ENCODE measurements at places on chromosomes 13 and 19.

DNA sequence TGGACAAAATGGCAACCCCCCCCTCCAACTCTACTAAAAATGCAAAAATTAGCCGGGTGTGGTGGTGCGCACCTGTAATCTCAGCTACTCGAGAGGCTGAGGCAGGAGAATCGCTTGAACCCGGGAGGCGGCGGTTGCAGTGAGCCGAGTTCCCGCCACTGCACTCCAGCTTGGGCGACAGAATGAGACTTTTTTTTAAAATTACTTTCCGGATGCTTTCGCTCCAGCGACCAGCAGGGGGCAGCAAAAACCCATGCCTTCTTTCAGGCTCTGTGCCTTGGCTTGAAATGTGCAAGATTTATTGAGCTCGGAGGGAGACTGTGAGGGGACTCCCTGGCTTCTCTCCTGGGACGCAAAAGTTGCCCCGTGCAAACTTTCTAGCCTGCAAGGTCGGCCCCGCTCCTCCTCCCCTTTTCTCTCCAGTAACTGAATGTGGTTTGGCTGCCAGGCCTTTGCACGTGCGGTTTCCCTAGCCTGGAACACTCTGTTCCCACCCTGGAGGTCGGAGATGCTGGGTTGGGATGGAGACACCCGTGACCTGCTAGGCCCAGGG lies 61.4 kb upstream of the NFIC start:
- peak; percentile 31 for DNase-seq

GRCh38 chr19:54433697-54434096 lies 15.3 kb upstream of the LENG8 start:
- no peak for DNase-seq

DNA sequence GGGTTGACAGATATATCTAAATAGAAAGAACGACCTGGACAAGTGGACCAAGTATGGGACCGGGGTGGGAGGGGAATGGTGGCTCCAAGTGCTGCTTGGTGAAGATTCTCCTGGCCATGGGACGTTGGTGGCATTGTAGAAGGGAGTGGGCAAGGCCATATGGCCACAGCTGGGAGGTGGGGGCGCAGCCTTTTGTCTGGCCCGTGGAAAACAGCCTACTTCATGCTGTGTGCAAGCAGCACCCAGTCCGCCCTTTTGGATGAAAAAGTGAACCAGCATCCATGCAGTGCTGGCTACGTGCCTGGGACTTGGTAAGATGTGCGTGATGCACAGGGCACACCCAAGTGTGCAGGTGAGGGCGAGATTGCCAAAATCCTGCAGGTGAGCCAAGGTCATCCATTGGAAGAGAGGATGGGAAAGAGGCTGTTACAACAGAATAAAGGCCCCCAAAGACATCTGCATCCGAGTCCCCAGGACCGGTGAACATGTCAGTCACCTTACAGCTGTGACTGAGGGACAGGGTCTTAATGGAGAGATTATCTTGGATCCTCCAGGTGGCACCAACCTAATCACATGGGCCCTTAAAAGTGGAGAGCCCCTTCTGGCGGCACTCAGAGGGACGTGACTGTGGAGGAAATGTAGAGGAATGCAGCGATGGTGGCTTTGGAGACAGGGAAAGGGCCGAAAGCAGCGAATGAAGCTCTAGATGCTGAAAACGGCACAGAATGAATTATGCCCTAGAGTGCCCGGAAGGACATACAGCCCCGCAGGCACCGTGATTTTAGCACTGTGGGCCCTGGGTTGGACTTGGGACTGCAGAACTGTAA lies 40.8 kb downstream of the TEX29 start:
- no peak for DNase-seq

GRCh38 chr13:106656186-106656585 lies 88.2 kb upstream of the ARGLU1 start:
- no peak for DNase-seq

GRCh38 chr19:45293682-45294081 lies 29.0 kb downstream of the CKM start:
- DNase-seq = no peak

DNA sequence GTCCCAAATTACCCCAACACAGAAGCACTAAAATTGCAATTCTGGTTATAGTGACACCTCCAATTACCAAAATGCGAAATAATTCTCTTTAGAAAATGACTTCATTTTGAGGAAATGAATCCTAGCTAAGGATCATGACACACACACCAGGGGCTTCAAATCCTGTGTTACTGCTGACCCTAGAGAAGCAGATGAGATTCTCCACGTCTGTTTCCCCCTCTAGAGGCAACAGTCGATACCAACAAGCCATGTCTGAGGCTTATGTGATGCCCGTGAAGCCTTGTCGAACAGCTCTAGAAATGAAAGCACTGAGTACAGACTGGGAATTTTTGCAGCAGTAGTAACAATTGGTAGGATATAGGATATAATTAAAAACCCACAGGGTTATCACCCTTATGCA lies 153.6 kb upstream of the TMTC4 start:
- no peak for DNase-seq

- DNase-seq = no peak
Measured at GRCh38 chr19:47505506-47505905, 9.4 kb downstream of the NAPA start.

DNA sequence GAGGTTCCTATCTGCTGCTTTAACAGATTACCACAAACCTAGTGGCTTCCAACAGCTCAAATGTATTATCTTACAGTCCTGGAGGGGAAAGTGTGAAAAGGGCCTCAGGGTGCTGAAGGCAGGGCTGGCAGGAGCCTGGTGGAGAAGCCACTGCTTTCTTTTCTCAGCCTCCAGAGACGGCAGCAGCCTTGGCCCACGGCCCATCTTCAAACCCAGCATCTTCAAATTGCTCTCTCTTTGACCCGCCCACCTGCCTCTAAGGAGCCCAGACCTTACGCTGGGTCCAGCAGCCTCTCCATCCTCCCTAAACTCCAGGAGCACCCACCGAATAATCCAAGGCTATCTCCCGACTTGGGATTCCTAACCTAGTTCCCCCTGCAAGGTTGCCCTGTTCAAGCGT lies 35.6 kb downstream of the C13orf46 start:
- no peak for DNase-seq

DNA sequence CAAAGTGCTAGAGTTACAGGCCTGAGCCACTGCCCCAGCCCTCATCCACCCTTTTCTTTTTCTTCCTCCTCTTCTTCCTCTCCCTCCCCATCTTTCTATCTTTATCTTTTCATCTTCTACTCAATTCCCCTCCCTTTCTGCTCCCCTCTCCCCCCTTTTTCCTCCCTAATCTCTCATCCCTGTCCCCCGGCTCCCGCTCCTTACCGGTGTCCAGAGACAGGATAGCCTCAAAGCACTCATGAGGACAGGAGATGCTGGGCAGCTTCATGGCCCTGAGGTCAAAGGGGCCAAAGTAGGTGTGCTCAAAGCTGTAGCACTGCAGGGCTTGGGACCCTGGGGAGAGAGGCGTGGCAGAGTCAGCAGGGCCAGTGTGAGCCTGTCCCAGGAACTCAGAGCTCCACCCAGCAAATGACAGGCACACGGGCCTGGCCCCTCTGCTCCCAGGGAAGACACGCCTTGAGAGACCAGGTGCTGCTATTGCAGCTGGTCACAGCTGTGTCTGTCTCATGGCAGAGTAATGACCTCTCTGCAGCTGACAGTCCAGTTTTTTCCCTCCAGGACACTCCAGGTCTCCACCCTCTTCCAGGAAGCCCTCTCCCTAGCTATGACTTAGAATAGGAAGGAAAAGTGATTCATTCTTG lies 2.6 kb downstream of the LYPD5 start:
- no peak for DNase-seq

DNA sequence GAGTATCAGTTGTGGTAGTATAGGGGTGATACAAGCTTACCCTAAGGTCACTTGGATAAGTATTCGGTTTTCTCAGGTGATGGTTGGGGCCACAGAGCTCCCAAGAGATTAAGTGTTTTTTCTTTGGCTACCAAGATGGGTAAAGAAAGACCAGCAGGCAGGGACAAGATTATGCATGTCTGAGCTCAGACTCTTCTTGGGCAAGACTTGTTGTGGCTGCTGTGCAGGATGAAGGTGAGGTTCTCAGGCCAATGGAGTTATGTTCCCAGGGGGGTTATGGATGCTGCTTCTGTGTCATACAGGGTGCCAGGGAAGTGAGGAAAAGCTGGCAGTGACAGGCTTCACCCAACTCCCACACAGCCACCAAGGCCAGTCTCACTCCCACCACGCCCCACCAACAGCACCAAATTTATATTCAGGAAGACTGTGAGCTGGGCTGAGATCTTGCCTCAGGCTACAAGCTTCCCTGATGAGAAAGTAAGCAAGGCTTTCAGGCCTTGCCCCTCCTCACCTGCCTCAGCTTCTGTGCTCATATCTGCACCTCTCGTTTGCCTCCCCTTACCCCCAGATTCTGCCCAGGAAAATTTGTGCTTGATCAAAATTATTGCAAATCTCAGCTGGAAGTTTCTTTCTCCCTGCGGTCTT lies 511.8 kb upstream of the SLITRK1 start:
- no peak for DNase-seq

- no peak for DNase-seq
Measured at GRCh38 chr19:11181488-11181887, 15.9 kb downstream of the KANK2 start.

DNA sequence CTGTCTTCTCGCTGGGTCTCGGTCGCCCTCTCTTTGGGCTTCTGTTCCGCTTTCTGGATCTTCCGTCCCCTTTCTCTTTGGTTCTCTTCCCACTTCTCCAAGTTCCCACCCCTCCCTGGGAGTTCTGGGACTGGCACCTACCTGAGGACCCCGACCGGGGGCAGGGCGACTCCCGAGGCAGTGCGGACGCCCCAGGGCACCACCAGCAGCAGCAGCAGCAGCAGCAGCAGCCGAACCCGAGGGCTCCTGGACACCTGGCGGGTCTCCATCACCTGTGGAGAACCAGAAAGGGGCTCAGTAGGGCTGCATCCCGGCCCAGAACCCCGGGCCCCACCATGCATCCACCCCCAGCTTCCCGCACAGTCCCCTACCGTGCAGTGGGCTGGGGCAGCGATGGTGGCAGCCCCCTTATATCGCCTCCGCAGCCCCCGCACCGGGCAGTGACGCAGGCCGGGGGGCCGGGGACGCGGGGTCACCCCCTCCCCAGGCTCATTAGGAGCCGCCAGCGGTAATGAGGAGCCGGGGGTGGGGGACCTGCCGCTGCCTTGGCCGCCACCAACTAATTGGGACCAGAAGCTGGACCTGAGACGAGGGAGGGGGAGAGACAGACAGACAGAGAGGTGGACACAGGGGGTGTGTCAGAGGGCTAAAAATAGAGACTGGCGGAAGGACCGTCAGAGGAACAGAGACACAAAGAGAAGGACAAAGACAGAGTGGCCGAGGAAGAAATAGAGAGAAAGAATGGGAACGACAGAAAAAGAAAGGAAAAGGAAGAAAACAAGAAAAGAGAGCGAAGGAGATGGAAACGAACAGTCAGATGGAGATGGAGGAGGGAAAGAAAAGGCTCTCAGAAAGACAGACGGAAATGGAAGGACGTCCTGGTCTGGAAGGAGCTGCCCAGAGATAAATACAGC lies at the start of gene PTH2:
TSS of gene PTH2 (minus strand) at position 371 of the 914 bp plus-strand sequence. CDS start at position 269, 102 bp downstream.
- DNase-seq = no peak

- DNase-seq = no peak
Measured at GRCh38 chr13:89684896-89685295, 1662.6 kb upstream of the MIR17HG start.

DNA sequence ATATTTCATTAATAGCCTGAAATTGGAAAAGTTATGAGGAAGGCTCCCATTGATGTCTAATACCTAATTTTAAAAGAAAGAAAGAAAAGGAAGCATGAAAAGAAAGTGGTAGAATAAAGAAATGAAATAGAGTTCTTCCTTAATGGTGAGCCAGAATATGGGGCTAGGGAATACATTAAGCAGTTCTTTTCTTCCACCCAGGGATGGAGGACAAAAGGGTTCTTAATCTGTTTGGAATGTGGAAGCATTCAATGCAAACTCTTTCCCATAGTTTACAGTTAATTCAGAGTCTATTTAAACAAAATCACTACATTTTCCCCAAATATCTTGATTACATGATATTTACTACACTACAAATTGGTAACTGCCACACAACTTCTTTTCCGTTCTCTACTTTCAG lies 18.4 kb upstream of the ZMYM2 start:
- no peak for DNase-seq

DNA sequence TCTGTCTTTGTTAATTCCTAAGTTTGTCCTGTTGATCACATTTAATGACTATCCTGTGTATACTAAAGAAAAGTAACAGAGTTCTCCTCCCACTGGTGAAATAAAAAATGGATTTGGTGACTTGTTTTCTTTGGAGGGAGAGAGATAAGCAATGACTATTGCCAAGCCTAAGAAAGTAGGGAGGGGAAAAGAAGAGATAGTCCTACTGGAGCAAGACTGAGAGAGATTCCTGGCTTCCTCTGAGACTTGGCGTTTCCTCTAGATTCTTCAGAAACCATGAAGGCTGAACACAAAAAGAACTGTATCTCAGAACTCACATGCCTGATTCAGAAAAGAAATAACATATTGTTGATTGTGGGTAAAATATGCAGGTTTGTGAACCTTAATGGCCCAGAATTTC lies 406.5 kb downstream of the FOXO1 start:
- DNase-seq = no peak

- no peak for DNase-seq
Measured at GRCh38 chr13:98020271-98020670, 66.8 kb downstream of the IPO5 start.

- DNase-seq = no peak
Measured at GRCh38 chr19:3464587-3465235, 15.6 kb downstream of the SMIM24 start.

GRCh38 chr19:964116-964520 lies 20.0 kb upstream of the WDR18 start:
- no peak for DNase-seq

DNA sequence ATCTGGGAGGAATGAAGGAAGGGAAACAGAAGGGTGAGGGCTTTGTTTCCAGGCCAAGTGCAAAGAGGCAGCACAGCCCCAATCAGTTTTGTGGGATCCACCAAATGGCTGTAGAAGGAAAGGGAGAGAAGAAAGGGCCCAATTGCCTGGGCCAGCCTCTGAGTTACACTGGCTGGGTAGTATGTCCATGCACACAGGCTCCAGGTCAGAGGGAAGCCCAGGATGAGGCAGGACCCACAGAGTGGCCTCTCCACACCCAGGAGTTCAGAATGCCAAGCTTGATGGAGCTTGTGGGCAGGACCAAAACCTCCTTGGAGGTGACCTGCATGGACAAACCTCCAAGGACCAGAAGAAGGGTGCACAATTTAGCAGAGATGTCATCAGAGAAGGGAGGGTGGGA lies 178.2 kb upstream of the TSHZ3 start:
- DNase-seq = no peak

DNA sequence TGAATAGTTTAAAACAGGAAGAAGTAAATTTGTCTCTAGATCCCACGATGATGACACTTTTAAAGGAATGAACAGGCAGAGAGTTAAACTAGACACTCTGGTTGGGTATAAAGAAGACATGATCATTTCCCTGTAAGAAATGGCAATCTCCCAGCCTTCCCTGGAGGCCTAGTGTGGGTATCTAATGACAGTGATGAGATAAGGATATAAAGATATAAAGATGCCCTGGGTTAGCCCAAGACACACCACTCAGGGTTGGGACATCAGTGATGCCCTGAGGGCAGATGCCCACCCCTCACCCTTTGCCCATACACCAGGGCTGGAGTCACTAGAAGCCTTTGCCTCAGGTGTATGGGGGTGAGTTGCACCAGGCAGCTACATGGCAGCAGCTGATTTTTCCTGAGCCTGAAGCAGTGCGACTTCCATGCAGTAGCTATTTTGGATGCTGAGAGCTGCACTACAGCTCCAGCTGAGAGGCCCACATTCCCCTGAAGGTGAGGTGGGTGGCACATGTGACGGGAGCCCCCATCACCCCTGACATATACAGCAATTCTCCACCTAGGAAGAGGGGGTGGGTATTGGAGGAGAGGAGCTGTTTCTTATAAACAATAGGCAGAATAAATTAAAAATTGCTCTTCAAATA lies 177.5 kb downstream of the NDFIP2 start:
- DNase-seq = no peak

- DNase-seq = no peak
Measured at GRCh38 chr19:39211731-39212374, 7.8 kb upstream of the SYCN start.

Data from GM04504 (cell line).